Mucosa of descending colon (tissue), 3 donors: ENCODE measurements at places on chromosomes 5 and 9. TPM values are rescaled to one million over a fixed set of nuclear protein-coding genes. Genes with fewer than 3 reads are reported as not detected.

GRCh38 chr5:173673295-173674101 is 57.0 kb upstream of the BOD1 start:
- no peak for DNase-seq

DNA sequence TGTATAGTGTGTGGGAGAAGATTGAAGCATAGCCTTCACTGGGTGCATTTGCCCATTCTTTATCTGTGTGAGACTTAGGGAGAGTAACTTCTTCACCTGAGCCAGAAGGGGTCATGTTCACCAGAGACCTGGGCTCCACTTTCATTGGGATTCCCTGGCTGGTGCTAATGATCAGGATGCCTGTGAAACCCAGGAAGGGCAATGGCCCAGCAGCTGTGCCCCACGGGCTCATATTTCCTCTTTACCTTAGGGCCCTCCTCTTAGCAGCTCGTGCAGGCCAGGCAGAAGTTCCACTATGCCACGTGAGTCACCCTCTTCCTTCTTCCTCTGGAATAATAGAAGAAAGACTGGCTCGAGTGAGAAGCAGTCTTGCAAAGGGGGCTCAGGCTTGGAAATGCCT is 5.0 kb downstream of the PPARGC1B start:
- no peak for DNase-seq

GRCh38 chr5:131550606-131551005 is 84.4 kb downstream of the RAPGEF6 start:
- no peak for DNase-seq

Gene ZBTB43
- total RNA-seq, result 21.7 TPM
